ENCODE measurements at places on chromosomes 16 and 17.

GRCh38 chr17:36024106-36024869 lies 6.5 kb upstream of the CCL23 start:
- no peak for DNase-seq

DNA sequence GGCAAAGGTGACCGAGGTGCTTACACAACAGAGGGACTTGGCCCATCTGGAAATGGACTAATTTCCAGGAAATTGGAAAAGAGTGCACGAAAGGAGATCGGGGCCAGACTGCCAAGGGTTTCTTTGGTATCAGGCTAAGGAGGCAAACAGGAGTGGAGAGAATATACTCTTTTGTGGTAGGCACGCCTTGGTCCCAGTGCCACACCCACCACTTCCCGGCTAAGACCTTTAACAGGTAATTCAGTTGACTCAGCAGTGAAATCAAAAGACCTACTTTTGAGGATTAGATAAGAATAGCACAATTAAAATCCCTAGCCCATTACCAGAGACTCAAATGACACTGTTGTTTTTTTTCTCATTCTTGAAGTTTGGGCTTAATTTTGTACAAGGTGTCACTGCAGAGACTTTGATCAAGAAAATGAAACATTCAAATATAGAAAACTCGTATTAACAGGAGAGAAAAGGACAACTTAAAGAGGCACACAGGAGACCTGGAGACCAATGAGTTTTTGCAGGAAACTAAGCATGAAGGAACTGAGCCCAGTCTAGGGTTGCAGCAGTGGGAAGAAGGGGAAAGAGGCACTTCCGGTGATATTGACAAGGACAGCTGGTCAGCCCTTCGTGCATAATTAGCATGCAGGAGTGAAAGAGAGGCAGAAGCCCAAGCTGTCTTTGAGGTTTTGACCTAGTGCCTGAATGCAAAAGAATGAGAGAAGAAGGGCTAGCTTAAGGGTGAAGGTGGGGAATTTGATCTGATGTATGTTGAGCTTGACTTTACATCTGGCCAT lies 265.5 kb upstream of the CCL2 start:
- no peak for DNase-seq

DNA sequence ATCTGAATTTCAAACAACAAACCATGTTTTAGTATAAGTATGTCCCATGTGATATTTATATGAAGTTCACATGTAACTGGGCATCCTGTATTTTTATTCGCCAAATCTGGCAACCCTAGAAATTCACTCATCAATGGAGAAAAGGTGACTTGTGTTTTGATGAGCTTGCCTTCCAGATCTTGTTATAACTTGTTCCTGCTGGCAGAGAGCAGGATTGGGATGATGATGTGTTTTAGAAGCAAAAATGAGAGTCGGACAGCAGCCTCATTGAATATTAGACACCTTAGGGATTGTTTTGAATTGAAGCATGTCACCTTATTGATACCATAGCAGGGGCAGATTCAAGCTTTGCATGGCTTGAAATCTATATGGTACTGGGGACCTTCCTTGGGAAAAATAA lies 85.4 kb upstream of the MED13 start:
- DNase-seq, result no peak

- no peak for DNase-seq
Observed at GRCh38 chr17:68346448-68346847, 55.2 kb downstream of the ARSG start.

GRCh38 chr17:80649672-80650330 lies 105.2 kb downstream of the RPTOR start:
- DNase-seq, result no peak

- DNase-seq, result no peak
Observed at GRCh38 chr16:17437127-17437720, 33.5 kb downstream of the XYLT1 start.

GRCh38 chr17:927611-928461 lies 51.7 kb downstream of the NXN start:
- DNase-seq, result no peak

DNA sequence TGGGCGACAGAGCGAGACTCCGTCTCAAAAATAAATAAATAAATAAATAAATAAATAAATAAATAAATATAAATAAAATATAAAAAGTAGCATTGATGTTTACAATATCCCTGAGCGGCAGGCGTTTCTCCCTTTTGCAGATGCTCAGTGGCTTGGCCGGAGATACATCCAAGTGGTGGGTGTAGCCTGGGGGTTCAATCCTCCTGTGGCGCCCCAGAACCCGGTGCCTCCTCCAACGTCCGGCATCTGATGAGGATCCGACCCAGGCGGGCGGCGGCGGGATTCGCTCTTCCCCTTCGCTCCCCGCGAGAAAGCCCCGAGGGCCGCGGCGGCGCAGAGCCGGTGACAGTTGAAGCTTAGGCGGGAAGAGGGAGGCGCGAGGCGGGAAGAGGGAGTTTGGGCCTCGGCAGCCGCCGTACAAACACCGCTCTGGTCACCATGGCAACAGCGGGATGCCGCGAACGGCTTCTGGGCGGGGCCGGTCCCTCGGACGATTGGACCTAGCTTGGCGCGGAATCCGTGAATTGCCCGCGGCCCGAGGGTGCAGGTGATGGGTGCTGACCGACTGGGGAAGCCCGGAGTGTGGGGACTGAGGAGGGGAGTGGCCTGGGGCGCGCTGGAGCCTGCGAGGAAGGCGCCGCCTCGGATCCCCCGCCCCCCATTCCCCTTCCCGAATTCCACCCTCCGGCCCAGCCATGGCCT lies 12.7 kb upstream of the ALDOA start:
- DNase-seq, result peak; percentile 90

GRCh38 chr16:89506113-89506504 lies 2.1 kb upstream of the SPG7 start:
- no peak for DNase-seq

GRCh38 chr17:50657054-50657453 lies 22.4 kb downstream of the ABCC3 start:
- DNase-seq, result no peak

DNA sequence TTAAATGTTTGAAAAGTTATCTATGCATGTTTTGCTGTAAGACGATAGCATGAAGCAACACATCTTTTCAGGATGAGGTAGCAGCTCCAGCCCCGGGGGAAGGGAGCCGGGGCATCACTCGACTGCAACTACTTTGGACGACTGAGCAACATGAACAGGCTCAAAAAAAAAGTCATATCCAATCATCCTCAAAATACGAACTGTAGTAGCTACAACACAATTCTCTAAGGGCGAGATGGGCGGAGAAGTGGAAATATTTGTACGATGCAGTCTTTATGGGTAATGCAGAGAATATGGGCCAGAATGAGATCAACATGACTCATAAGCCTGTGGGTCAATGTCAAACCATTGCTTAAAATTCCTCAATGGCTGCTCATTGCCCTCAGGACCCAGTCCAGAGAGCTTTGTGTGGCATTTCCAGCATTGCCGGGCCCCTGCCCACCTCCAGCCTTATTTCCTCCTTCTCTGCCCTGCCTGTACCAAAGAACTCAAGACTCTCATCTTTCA lies 17.7 kb upstream of the SMURF2 start:
- DNase-seq, result no peak

DNA sequence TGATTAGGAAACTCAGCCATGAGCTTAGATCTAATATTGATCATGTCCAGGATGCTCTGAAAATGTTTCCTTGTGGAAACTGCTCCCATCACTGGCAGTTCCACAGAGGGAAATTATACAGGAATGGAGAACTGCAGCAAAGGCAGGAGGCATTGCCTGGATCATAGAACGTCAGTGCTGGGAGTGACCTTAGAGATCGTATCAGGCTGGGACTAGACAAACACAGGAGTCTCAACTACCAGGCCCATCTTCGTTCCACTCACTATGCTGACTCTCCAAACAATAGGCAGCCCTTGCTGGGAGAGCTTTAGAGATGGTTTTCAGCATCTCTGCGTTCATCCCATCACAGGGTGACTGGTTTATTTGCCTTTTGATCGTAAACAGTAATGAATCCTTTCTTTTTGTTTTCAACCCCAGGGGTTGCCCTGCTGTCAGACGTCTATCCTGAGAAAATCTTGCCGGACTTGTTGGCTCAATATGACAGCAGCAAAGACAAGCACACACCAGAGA lies 130.3 kb downstream of the TANGO6 start:
- no peak for DNase-seq

GRCh38 chr17:8131844-8132441 lies 8.0 kb upstream of the HES7 start:
- no peak for DNase-seq

GRCh38 chr17:17419631-17420030 lies 57.2 kb upstream of the MED9 start:
- DNase-seq, result no peak
